ENCODE measurements at places on chromosomes 16 and 17.
A peak's percentile ranks its signal among the peaks of the same experiment; 100 is the strongest.

DNA sequence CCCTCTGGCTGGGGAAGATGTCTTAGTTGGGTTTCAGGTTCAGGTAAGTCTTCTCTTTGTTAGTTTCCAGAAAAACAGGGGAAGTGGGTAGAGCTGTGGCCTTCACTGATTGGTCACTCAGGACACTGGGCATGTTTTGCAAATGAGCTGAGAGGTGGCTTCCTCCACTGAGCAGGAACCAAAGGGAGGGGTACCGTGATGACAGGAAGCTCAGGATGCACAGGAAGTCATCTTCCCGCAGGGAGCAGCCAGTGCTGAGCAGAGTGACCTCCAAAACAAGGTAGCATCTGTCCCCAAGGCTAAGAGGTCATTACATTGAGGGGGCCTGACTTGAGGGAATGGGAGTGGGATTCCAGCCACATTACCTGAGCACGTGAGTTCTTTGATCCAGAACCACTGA lies 5.6 kb downstream of the NT5C start:
- no peak for DNase-seq

DNA sequence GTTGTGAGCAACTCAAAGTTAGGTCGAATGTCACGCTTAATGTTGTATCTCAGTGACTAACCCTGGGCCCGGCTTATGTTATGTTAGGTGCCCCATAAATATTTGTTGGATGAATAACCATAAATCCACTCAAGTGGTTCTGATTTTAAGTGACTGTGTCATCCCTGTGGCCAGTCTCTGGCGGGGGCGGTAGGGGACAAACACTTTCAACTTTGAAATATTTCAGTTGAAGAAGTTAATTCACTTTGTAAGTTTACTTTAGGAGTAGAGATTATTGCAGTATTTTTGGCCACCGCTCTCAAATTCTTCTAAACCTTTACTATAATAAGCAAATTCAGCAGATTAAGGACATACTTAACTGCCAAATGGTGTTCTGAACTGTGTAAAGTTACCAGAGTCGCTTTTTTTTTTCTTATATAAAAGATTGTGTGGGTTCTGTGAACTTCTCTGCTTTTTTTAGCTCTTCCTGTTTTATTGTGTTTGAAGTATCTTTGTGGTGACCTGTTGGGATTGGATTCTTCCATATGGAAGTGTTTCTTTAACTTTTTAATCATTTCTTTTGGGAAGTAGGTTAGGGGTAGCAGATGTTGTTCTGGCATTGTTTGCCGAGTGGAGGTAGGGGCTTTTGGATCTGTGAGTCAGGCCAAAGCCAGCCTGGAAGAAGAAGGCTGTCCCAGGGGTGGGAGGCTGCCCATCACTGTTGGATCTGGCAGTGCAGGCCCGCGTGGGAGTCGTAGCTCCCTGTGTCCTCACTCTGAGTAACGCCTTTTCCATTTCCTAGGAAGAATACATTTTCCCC lies 61.4 kb upstream of the TBX2 start:
- DNase-seq = no peak

- no peak for DNase-seq
Observed at GRCh38 chr16:50166511-50167500, 13.7 kb downstream of the TENT4B start.

GRCh38 chr16:22296225-22297113 lies 740 bp upstream of the POLR3E start:
- DNase-seq = peak; percentile 19

GRCh38 chr16:57795431-57795878 lies 6.8 kb downstream of the KIFC3 start:
- peak; percentile 56 for DNase-seq

GRCh38 chr17:41296846-41297245 lies 5.8 kb downstream of the KRTAP29-1 start:
- no peak for DNase-seq

- no peak for DNase-seq
Observed at GRCh38 chr17:19996086-19996485, 13.1 kb upstream of the SPECC1 start.

GRCh38 chr17:81534157-81535006 lies 6.2 kb downstream of the FSCN2 start:
- no peak for DNase-seq

DNA sequence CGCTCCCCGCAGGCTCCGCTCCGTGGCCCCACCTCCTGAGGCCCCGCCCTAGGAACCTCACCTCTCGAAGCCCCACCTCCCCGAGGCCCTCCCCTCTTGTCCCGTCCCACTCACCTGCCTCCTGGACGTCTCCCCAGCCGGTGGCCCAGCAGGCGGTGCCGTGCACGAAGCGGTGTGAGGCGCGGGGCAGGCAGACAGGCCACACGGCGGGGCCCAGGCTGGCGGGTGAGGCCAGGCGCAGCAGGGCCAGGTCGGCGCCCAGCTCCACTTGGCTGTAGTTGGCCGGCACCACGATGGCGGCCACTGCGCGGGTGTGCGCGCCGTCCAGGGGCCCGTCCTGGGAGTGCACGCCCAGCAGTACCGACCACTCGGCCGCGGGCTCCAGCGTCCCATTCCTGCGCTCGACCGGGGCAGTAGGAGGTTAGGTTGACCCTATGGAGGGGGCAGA lies 1.6 kb downstream of the PRSS36 start:
- no peak for DNase-seq

- DNase-seq = no peak
Observed at GRCh38 chr16:20291208-20292206, 35.8 kb downstream of the GP2 start.

DNA sequence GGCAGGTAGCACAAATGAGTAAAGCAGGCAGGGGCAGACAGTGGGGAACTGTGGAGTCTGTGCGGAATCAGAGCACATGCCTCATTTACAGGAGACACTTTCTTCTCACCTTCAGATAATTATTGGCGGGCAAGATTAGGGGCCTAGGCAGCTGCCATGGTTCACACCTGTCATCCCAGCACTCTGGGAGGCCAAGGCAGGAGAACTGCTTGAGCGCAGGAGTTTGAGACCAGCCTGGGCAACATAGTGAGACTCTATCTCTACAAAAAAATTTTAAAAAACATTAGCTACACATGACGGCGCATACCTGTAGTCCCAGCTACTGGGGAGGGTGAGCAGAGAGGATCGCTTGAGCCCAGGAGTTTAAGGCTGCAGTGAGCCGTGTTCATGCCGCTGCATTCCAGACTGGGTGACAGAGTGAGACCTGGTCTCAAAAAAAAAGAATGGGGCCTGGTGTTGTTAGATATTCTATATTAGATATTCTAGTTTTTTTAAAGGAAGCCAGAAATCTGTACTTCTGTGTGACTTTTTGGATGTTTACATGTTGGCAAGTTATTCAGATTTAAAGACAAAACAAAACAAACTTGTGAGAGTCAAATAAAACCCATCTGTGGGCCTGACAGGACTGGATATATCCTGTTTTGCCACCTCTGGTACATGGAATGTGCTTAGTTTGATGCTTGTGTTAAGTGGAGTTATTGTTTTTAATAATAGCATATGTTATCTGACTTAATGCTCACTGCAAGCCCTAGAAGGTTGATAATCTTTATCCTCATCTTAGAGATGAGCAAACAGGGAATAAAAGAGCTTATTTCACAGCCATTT lies 4.9 kb upstream of the LPCAT2 start:
- DNase-seq = no peak

DNA sequence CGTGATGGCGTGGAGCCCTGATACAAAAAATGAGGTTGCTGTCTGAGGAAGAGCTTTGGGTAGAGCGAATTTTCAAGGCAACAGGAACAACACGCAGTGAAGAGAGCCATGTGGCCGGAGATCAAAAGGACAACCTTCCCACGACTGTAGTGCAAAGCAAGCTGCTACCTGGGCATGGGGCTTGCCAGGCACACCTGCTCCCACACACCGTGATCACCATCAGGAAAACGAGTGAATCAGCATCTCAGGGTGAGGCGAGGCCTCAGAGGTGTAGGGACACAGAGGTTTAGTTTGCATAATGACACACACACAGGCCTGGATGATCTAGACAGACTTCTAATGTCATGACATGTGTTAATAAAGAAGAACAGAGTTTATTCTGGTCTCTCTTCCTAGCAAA lies 65.7 kb downstream of the PARN start:
- no peak for DNase-seq

DNA sequence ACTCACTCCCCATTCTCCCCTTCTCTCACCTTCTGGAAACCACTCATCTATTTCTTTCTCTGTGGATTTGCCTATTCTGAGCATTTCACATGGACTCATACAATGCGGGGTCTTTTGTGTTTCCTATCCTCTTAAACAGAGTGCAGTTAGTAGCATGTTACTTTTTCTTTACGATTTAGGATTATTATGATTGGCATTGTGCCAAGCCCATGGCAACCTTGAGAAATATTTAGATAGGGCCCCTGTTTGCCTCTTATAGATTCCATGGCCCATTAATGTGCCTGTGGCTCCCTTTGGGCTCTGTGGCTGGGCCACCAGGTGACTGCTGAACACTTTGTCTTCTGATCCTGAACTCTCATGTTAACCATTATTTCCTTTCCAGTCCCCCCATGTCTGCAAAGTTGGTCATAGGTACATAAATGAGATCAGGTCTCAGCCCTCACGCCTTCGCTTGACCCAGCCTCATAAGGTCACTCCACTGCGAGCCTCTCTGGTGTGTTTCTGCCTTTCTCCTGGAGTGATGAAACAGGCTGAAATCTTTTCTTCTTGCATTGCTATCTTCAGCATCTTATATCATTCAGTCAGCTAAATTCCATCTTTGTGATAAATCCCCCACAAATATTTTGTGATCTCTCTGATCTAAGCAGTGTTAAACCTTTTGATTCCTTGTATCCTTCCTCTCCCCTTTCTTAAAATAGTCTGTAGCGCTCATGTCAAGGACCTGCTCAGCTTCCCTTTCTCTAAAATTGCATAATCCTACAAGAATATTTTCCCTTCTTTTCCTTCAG lies 44.0 kb downstream of the MYH3 start:
- DNase-seq = no peak

- no peak for DNase-seq
Observed at GRCh38 chr16:73053364-73054124, 5.6 kb upstream of the ZFHX3 start.

DNA sequence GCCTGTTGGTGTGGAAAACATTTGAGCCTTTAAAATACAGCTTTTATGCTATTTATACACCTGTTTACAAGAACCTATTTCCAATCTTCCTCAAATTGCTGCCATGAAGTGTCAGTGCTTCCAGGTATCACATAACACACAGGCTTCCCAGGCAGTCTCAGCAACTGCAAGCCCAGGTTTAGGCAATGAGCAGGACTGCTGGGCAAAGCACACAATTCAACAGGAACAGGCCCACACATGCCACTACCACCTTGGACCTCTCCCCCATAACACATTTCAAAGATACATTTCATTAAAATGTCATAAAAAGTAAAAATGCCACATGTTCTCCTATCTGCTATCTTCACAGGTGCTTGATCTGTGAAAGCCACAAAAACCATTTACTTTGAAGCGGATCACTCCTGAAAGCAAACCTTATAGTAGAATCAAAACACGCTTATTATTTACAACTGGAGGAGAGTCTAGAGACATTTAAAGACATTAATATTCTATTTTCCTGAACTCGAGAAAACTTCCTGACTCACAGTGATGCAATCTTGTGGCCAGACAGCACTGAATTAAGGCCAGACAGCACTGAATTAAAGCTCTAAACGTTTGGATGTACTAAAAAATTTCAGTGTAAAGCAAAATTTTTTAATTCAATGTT lies 31.5 kb downstream of the ANKFY1 start:
- DNase-seq = no peak

DNA sequence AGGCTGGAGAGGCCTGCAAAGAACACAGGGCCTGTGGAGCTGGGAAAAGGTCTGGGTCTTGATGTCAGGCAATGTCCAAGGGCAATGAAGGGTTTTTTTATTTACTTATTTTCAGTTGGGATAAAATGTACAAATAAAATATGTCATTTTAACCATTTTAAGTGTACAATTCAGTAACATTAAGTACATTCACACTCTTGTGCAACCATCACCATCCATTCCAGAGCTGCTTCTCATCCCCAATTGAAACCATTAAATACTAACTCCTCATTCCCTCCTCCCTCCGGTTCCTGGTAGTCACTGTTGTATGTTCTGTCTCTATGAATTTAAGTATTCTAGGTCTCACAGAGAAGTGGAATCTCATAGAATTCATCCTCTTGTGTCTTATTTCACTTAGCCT lies 444.7 kb downstream of the HS3ST3B1 start:
- no peak for DNase-seq

DNA sequence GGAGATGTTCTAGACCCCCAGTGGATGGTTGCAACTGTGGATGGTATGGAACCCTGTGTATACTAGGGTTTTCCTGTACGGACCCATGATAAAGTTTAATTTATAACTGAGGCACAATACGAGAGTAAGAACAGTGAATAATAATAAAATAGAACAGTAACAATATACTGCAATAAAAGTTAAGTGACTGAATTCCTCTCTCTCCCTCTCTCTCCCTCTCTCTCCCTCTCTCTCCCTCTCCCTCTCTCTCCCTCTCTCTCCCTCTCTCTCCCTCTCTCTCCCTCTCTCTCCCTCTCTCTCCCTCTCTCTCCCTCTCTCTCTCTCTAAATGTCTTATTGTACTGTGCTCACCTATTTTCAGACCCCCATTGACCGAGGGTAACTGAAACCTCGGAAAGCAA lies 291.0 kb downstream of the IRF8 start:
- DNase-seq = no peak

DNA sequence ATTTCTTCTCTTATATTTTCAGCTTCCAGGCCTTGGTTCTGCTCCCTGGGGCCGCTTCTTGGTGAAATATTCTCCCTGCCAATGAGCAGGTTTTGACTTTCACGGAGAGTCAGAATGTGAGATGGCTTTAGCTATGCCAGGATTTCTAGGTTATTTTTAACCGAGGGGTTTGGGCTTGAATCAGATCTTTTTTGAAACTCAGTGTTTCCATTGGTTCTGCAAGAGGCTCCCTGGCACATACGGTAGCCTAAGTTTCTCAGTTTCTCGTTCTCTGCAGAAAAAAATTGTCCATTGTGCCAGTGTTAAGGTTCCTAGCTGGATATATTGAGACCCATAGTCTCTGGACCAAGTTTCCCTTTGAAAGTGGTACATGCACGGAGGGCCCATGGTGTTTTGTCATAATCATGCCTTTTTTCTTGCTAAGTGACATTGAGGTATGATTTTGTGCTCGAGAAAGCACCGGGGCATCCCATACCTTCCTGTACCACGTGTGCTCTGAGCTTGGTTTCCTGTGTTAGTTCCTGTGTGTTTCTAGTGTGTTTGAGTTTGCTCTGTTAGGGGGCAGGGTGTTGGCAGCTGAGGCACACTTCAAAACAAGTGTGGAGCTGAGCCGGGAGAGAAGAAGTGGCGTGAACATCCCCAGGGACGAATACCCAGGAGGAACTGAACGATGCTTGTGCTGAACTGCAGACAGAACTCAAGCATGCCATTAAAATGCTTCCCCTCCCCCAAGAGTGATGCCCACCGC lies 127.2 kb downstream of the HS3ST3B1 start:
- no peak for DNase-seq

GRCh38 chr17:64320613-64321553 lies 57.8 kb upstream of the TEX2 start:
- DNase-seq = peak; percentile 88

DNA sequence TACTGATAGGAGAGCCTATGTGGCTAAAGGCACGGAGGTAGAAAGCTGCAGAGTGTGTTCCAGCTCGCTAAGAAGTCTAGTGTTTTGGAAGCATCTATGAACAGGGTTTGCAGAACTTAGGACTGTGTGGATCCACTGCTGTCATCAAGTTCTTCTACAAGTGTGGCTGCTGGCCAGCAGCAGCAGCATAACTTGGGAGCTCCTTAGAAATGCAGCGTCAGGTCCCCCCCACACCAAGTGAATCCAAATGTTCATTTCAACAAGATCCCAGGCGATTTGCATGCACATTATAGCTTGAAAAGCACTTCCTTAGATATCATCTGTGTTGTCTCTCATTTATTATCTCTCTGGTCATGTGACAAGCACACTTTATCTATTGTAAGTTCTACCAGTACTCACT lies 131.9 kb upstream of the SHISA6 start:
- DNase-seq = no peak

GRCh38 chr17:80826955-80827645 lies 164.5 kb upstream of the CHMP6 start:
- peak; percentile 82 for DNase-seq

All from NCI-H1694 treated with DMSO at 0.1 percent for 48 hours (cell line).